IPS-NIHi11 (cell line): ENCODE measurements at places on chromosomes 4 and X.

DNA sequence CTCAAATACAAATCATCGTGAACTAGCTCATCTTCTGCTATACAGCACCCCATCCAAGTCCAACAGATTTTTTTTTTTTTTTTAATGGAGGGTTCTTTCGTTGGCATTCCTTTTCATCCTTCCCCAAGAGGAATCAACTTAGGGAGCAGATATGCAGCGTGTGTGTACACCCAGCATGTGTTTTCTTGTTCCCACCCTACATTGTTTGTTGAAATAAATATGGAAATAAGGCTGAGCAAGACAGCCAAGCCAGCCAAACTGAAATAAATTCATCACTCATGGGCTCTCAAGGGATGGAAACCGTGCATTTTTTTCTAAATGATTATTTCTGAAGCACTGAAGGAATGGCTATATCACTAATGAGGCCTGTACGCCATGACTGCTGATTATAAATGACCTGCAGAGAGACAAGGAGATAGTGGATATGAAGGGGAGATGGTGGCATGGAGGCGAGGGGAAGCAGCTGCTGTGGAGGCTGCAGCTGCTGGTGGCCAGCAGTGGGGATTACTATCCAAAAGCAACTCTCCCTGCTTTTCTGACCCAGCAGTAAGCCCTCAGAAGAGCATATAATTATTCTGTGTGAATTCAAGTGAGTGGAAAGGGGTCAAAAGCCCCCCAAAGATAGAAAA is 173.9 kb downstream of the MGST2 start:
- DNase-seq = no peak

GRCh38 chr4:55033296-55033695 is 92.1 kb downstream of the KDR start:
- DNase-seq = no peak

- no peak for DNase-seq
Observed at GRCh38 chr4:70627620-70628019, 924 bp upstream of the ENAM start.

DNA sequence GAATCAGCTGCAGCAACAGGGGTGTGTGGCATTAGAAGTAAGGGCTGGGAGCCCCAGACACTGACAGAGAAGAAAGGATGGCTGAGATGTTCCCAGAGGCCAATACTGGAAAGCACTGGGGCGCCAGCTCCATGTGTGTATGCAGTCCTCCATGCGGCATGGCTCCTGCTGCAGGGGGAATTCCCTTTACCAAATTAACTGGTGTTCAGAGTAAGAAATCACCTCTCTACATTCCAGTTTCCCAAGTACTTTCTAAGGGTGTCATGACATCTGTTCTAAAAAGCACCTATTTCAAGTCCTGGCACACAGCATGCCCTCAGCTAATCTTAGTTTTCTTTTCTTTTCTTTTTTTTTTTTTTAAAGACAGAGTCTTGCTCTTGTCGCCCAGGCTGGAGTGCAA is 98.0 kb downstream of the MAML3 start:
- DNase-seq = no peak

DNA sequence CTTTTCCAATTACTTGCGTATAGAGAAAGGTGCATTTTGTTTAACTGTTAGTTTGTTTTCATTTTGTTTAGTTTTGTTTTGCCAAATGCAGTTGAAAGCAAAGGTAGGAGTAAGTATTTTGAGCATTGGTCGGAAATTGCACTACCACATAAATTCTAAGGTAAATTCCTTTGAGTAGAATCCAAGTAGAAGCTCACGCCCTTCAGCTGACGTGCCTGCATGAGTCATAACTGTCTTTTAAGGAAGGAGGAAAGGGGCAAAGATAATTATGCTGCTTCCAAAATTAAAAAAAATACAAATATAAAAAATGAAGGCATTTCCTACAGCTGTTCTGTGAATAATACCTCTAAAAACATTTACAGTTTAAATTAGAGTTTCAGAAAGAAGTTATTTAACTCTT is 110.2 kb upstream of the MYOZ2 start:
- DNase-seq = no peak

DNA sequence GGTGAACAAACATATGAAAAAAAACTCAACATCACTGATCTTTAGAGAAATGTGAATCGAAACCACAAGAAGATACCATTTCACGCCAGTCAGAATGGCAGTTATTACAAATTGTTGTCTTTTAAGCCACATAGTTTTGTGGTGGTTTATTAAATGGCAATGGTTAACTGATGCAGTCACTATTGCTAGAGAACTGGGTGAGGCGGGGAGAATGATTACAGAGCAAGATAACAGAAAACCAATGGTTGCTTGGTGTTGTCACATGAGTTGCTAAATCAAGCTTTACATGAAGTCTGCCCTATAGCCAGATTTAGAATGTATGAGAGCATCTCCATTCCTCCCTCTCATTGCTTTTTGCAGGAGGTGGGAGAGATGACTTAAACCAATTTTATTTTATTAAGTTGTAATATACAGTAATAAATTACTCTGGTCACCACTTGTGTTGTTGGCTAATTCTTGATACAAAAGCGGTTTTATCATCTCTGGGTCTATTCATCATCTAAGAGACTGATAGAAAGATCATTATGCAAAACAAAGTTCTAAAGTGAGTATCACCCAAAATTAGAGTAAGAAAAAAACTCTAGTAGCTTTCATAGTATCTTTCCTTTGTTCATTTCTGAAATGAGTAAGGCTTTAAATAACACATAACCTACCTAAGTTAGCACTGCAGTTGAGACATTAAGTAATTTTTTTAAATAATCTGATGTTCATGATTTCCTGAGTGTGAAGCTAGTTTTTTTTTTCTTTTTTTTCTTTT is 859.5 kb downstream of the STIM2 start:
- no peak for DNase-seq

GRCh38 chr4:58136604-58137003 is 1026.4 kb upstream of the IGFBP7 start:
- DNase-seq = no peak

GRCh38 chr4:184255361-184255760 is 37.7 kb upstream of the ENPP6 start:
- no peak for DNase-seq

DNA sequence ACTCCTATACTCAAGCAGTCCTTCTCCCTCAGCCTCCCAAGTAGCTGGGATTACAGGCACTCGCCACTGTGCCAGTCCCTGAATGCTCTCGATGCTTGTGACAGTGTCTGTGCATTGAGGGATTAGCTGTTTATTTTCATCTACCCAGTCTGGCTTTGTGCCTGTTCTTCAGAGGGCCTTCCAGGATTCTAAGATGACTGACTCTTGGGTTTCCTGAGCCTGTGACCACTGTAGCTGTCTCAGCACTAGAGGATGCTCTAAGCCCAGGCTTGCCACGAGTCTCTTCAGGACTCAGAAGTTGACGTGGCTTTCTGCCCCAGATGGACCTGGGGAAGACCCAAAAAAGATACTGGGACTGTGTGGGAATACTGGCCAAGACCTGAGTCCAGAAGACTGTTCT is 201.4 kb downstream of the ARHGAP10 start:
- DNase-seq = no peak

DNA sequence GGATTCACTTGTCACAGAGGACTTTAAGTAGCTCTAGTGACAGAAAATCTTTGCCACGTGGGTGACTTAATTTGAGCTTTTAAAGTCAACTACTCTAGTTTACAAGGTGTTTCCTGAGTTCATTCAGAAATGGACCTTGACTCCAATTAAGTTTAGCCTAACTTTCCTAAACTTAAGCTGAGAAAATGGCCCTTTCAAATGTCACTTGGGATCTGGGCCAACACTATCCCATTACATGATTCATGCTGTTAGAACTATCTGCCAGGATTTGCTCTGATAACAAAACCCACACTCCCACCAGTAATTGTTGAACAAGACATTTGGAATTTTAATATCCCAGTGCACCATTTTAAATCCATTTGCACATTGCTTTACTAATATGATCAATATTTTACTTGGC is 40.8 kb downstream of the C4orf46 start:
- DNase-seq = no peak

- DNase-seq = no peak
Observed at GRCh38 chr4:159534655-159535054, 431.8 kb downstream of the RAPGEF2 start.

- DNase-seq = no peak
Observed at GRCh38 chr4:76623217-76624045, 188.4 kb downstream of the SHROOM3 start.

GRCh38 chrX:31679861-31680260 is 608.0 kb upstream of the FTHL17 start:
- no peak for DNase-seq

GRCh38 chrX:15854080-15854655 is 445 bp downstream of the AP1S2 start:
- DNase-seq = peak; percentile 38

- no peak for DNase-seq
Observed at GRCh38 chr4:1976416-1977352, 32.1 kb downstream of the NELFA start.
